ENCODE measurements at places on chromosomes 3 and 15. TPM values are rescaled to one million over a fixed set of nuclear protein-coding genes. Genes with fewer than 3 reads are reported as not detected.

- no peak overlapping the region for H3K27ac ChIP-seq
- H3K36me3 ChIP-seq: no peaks in the 10 kb centered on the region
- no peaks in the 10 kb centered on the region for H3K27me3 ChIP-seq
- no peak overlapping the region for H3K4me3 ChIP-seq
- no peak for DNase-seq
- peaks cover 9% of the 10 kb centered on the region for H3K4me1 ChIP-seq
Observed at GRCh38 chr15:70113304-70113700, 15.6 kb upstream of the TLE3 start.

- no peak overlapping the region for H3K27ac ChIP-seq
- H3K27me3 ChIP-seq: no peaks in the 10 kb centered on the region
- no peaks in the 10 kb centered on the region for H3K36me3 ChIP-seq
- DNase-seq: no peak
- no peak overlapping the region for H3K4me3 ChIP-seq
Observed at GRCh38 chr3:186506191-186506739, 37.9 kb downstream of the CRYGS start.

Gene UROC1
- not detected for total RNA-seq

- H3K36me3 ChIP-seq: no peaks in the 10 kb centered on the region
- H3K4me3 ChIP-seq: no peak overlapping the region
- H3K27ac ChIP-seq: no peak overlapping the region
- no peak for DNase-seq
- H3K4me1 ChIP-seq: no peaks in the 10 kb centered on the region
Observed at GRCh38 chr15:99992611-99993231, 259.5 kb upstream of the LYSMD4 start.

Gene CLRN1
- total RNA-seq: not detected

Gene SLC9A9
- total RNA-seq: 60.1 TPM

Measured in thoracic aorta (tissue), 2 donors.